ENCODE measurements at places on chromosomes 2 and 18. TPM values are rescaled to one million over a fixed set of nuclear protein-coding genes. Genes with fewer than 3 reads are reported as not detected.

DNA sequence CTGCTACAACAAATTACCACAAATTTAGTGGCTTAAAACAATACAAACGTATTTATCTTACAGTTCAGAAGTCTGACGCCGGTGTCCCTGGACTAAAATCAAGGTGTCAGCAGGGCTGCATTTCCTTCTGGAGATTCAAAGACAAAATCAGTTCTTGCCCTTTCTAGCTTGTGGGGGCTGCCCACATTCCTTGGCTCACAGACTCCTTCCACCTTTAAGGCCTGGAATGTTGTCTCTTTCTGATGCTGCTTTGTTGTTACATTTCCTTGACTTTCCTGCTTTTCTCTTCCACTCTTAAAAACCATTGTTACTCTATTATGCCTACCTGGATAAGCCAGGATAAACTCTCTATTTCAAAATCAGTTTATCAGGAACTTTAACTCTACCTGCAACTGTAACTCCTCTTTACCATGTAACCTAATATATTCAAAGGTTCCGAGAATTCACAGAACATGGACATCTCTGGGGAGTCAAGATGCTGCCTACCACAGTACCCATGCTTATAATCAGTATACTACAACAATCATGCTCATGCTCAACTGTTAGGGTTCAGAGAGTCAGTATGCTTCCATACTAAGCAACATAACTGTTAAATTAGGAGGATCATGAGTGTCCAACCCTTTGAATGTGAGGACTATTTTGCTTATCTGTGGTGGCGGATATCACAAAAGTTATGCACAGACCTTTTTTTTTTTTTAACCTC, 27.4 kb downstream of the YES1 start:
- no peak for DNase-seq

DNA sequence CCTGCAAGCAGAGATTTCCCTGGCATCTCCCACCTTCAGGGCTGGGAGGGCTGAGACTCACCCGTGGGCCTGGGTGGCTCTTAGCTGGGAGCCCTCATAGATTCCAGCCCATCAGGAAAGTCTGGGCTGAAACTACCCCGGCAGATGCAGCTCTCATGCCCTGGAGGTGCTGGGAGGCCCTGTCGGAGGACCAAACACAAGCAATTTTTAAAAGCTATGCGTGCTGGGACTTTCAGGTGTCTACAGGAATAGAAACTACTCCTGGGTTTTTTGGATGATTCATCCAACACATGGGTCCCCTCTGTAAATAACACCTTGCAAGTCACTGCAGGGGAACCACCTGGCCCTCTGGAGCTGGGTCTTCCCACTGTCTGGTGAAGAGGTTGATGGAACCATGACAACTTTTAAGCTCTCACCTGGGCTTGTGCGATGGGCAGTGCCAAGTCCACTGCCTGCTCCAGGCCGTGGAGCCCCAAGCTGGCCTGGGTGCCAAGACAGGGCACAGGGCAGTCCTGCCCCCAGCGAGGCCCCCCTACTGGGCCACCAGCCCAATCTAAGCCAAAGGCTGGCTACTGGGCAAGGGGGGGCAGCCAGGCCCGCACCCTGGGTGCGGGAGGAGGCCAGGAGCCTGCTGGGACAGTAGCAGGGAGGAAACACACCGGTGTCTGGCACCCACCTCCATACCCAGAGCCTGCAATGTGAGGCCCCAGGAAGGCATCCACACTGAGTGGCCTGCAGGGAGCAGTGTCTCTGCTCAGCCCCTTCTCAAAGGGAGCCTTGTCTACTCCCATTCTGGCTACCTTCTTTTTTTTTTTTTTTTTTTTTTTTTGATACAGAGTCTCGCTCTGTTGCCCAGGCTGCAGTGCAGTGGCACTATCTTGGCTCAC, 1.1 kb upstream of the GPR55 start:
- DNase-seq = peak; percentile 54

DNA sequence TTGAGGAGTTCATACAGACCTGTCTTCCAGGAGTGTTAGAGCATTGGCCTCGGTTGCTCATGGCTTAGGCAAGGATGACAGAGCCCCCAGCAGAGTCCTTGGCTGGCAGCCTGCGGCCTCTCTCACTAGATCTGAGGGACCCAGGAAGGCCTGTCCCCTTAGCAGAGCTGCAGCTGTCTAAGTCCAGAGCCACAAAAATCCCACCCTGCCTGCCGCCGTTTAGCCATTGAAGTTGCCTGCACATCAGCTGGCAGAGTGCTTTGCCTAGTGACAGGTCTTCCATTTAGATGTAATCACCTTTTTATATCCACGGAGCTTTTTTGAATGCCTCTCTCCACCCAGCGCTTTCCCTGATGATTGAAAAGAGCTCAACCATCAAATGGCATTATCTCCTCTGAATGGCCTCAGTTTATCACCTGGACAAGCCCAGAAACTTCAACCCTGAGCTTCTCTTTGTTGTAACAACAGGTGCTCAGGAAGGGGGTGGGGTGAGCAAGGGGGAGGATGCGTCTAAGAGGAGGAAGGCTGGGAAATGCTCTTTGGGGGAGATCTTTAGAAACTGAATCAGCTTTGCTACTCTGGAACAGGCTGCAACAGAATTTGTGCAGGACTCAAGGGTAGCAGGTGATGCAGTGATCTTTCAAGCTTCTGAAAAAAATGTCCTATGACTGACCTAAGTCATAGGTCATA, 71.9 kb downstream of the TNP1 start:
- no peak for DNase-seq

GRCh38 chr2:24409700-24410556, 49.6 kb upstream of the ITSN2 start:
- peak; percentile 69 for DNase-seq

DNA sequence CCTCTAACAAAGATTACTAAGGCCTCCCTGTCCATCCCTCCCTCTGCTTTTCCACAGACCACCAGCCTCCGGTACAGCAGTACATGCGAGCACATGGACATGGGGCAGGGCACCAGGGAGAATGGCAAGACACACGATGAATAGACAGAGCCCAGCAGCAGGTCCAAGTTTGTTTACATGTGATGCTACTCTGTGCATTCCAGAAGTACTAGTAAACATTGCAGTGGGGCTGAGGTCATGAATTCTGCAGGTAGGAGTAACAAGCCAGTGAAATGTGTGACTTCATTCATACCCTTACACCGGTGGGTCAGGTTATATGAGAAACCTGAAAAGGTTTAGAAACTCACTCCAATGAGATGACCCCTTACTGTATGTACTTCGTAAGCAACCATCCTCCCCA, 205.7 kb downstream of the BCL11A start:
- peak; percentile 71 for DNase-seq

GRCh38 chr2:108613261-108614042, 79.2 kb downstream of the LIMS1 start:
- no peak for DNase-seq

DNA sequence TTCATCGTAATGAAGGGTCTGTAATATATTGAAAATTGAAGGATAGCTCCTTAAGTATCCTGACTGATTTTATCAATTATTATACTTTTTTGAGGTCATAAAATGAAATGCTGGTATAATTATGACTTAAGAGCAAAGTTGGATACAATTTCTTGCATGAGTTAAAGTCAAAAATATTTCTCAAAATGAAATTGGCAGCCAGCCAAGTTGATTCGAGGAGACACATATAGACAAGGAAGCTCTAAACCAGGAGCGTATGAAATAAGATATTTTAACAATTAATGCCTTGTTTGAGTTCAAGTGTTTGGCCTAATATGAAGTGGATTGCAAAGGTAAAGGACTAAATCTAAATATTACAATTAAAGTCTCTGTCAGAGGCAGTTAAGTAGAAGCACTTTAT, 260.4 kb upstream of the DSEL start:
- DNase-seq = peak; percentile 29

- DNase-seq = no peak
These were observed 1.3 kb downstream of the CIAO1 start for GRCh38 chr2:96267159-96267971.

GRCh38 chr2:70467831-70468779, 85.5 kb downstream of the TGFA start:
- no peak for DNase-seq

DNA sequence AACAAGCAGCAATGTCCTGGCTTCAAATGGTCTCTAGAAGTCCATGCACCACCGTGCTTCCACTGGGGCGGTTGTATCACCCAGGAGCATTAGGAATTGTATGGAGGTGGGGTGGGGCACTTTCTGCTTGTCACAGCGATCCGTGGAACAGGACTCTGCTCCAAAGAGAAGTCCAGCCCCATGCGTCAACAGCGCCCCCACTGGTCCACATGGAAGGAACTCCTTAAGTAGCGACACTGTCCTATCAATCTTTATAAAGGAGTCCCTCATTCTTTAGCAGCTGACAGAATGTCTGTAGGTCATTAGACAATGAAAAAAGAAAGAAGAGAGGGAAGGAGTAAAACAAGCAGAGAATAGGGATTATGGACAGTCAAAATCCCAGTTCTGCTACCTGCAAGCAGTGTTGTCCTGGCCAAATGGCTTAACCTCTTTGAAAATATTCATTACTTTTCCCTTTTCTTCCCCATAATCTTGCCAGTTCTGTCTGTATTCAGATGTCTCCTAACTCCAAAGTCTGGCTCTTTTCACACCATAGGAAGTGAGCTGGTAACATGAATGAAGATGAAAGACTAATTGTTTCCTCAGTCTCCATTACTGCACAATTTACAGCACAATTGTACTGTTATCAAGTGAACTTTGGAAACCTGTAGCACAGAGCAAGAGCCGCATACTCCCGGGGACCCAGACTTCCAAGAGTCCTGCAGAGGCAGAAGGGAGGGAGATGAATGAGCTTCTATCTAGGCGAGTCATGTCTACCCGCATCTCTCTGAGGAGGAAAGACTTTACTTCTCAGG, 9.9 kb downstream of the NFE2L2 start:
- no peak for DNase-seq

GRCh38 chr18:48582946-48583345, 44.1 kb downstream of the CTIF start:
- no peak for DNase-seq

- no peak for DNase-seq
These were observed 80.6 kb upstream of the ZFP36L2 start for GRCh38 chr2:43307046-43307445.

GRCh38 chr2:151523850-151524249, 114.1 kb downstream of the RIF1 start:
- peak; percentile 46 for DNase-seq

GRCh38 chr2:56325661-56326345, 142.0 kb downstream of the CCDC85A start:
- no peak for DNase-seq

DNA sequence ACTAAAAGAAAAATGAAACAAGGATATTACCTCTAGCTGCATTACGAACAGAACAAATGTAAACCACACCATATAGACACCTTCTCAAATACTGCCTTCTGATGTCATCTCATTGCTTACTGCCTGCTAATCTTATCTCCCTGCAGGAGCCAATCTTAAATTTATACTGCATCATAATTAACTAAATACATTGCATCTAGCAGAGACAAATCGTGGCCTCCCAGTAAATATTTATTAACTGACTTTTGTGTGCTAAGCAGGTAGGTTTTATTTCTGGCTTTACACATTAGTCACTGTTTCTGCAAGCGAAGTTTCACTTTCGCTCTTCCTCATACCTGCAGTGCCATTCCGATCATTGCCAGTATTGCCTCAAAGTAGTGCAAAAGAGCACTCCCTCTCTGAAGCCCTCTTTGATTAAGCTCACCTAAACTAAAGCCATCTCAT, 67.5 kb downstream of the SPATS2L start:
- peak; percentile 74 for DNase-seq

GRCh38 chr2:60804473-60804872, 48.4 kb downstream of the PAPOLG start:
- no peak for DNase-seq

GRCh38 chr2:112198780-112199179, 56.1 kb downstream of the ZC3H8 start:
- peak; percentile 36 for DNase-seq

DNA sequence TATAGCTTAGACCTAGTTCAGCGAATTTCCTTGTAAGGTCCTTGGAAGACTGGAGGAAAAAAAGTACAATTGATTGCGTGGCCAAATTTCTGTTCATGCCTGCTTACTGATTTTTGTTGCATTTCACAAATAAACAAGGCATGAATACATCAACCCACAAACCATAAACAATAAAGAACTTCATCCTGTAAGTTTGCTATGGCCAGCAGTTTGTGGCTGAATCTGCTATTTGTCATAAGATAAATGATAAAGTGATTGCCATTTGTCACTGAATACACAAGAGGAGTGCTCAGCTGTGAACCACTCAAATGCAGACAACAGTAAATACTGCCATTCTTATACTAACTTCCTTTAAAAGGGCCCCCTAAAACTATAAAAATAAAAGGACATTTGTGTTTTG, 259.5 kb downstream of the CCDC178 start:
- no peak for DNase-seq

DNA sequence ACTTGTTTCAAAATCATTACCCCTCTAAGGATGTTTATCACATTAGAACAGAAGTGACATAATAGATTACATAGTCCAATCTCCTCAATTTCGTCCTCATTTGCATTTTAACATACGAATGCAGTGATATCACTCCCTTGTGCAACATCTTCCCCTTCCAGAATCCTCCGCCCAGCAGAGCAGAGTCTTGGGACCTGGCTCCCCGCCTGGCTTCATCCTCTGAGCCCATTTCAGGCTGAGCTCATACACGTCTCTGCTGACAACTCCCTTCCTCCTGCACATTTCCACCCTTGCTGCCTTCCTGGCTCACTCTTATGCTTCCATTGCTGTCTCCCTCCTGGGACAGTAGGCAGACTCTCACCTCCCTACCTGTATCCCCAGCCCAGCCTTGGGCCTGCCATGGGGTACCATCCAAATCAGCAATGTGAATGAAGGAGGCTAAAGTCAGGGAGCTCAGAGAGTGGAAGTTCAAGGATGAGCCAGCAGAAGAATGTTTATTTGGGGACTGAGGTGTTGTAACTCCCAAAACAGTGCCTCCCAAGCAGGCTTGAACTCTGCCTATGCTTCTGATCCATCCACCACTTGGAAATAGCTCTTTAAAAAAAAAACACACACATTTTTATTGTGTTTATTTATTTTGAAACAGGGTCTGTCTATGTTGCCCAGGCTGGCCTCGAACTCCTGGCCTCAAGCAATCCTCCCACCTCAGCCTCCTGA, 165.2 kb downstream of the TMEM200C start:
- no peak for DNase-seq

DNA sequence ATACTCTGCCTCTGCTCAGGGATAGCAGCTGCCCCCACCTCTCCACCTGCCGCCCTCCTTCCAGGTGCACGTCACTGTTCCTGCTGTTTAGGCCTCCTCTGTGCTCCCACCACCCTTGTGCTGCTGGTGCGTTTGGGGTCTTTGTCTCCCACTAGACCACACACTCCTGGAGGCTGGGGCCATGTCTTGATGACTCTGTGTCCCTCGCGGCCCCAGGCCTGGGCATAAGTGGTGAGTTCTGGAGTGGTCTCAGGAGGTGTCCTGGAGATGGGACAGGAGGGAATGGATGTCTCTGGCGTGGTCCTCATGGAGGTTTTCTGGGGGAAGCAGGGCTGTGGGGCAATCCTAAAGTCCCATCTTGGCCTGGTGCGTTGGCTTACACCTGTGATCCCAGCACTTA, 132.1 kb downstream of the TFCP2L1 start:
- DNase-seq = no peak

The SCYGR4 gene
- total RNA-seq = not detected

The RBM45 gene
- 13.7 TPM for total RNA-seq

The LYG1 gene
- total RNA-seq = 0.77 TPM

The RRM2 gene
- total RNA-seq = 1.0 TPM

The SIGLEC15 gene
- total RNA-seq = 0.26 TPM

Measured in bronchial epithelial cell (primary cell).